Stimulated activated naive B cell treated with anti-CD40 and anti-IgM and Interleukin-4, amounts not matched to agents 10 μg/mL and 1 μg/mL and 100 μg/mL, for 72 hours (primary cell): ENCODE measurements at places on chromosomes 12 and 14.

DNA sequence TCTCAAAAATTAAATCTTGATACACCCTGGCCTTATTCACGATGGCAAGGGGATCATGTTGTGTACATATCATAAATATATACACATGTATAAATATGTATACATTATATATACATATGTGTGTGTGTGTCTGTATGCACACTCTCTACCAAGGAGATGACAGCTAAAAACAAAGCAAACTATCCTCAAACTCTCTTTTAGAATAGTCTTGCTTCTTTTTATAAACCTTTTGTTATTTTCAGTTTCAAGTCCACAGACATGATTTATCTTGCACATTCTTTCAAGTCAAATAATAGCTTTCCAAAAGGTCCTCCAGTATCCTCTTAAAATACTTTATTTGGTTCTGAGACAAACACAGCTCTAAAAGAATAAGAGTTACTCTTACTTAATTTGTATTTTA lies 8.4 kb downstream of the ANO6 start:
- no peak overlapping the region for H3K27ac ChIP-seq
- H3K36me3 ChIP-seq: peaks cover 11% of the 10 kb centered on the region
- DNase-seq: no peak
- no peak overlapping the region for H3K4me3 ChIP-seq
- no peaks in the 10 kb centered on the region for H3K27me3 ChIP-seq

DNA sequence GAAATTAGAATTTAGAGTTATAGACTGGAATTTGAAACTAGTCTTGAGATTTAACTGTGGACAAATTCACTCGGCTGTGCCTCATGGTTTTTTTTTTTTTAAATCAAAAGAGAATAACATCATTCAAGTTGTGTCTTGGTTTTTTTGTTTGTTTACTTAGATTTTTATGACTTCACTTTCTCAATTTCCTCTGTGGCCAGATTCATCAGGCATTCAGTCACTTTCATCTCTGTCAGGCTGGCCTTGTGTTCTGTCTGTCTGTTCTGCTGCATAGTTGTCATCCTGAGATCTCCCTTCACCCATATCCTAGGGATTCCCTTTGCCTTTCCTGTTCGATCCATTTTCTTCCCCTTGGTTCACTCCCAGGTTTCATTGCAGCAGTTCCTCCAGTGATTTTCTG lies 10.0 kb downstream of the MARK3 start:
- no peak for DNase-seq
- no peak overlapping the region for H3K4me3 ChIP-seq
- peaks cover 30% of the 10 kb centered on the region for H3K4me1 ChIP-seq
- no peak overlapping the region for H3K27ac ChIP-seq
- peaks cover 9% of the 10 kb centered on the region for H3K36me3 ChIP-seq

GRCh38 chr14:63431466-63431865 lies 111.7 kb downstream of the PPP2R5E start:
- no peak overlapping the region for H3K4me3 ChIP-seq
- no peaks in the 10 kb centered on the region for H3K27me3 ChIP-seq
- H3K4me1 ChIP-seq: peaks cover 44% of the 10 kb centered on the region
- H3K27ac ChIP-seq: no peak overlapping the region

DNA sequence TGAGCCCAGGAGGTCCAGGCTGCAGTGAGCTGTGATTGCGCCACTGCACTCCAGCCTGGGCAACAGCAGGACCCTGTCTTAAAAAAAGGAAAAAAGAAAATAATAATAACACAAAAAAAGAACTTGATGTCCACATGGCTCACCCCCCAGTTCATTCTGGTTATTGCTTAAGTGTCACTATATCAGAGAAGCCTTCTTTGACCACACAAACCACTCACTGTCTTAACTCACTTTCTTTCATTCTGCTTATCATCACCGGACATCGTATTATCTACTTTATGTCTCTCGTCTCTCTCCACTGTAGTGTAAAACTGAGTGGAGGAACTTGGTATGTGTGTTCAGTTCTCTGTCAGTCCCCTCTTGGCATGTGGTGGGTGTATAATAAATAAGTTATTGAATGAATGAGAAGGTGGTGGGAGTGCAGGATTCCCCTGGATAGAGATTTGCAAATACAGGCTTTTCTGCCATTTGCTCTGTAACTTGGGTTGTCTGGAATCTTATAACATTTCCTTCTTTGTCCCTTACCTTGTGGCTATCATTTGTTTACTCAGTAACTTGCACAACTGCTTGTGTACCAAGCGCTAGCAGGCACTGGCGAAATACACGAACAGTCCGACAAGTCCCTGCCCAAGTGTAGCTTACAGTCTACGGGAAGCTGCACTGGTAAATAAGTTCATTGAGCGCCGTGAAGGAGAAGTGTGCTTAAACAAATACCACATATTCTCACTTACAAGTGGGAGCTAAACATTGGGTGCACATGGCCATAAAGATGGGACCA lies 86.6 kb upstream of the TRAF3 start:
- no peak for DNase-seq
- H3K27me3 ChIP-seq: no peaks in the 10 kb centered on the region
- peaks cover 2% of the 10 kb centered on the region for H3K36me3 ChIP-seq
- H3K27ac ChIP-seq: no peak overlapping the region
- H3K4me1 ChIP-seq: peaks cover 29% of the 10 kb centered on the region

DNA sequence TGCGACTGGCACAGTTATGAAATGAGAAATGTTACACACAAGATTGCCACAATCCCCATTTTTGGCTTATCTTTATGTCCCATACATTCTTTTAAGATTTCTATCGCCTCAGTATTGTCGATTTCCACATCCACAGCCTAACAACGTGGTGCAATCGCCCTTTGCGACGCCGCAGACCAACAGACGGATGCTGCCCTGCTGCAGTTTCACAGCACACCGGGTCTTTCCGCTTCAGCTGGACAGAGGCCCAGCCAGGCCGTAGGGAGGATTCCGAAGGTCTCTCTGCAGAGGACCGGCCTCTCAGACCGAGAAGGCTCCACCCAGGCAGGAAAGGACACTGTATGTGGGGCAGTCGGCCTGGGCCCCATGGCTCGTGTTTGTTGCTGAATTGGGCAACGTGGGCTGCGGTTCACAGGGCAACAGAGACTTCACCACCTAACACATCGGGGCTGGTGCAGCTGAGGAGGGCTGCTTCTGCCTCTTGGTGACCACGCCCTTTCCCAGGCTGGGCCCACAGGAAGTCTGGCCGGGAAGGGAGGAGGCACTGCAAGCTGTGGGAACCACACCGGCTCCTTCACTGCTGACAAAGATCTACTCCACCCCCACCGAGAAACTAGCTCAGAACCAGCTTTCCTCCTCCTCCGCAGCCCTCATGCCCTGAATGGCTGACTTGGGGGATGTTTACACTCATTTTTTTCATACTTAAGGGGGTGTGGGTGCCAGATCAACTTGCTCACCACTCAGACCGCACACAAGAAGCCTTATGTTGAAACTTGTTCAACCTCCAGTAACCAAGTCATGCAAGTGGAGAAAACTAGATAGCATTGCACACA lies 32.9 kb upstream of the MDM1 start:
- peak overlapping the region; percentile 94 for H3K27ac ChIP-seq
- H3K4me3 ChIP-seq: peak overlapping the region; percentile 83
- H3K4me1 ChIP-seq: peaks cover 41% of the 10 kb centered on the region
- DNase-seq: peak; percentile 71
- H3K36me3 ChIP-seq: no peaks in the 10 kb centered on the region
- no peaks in the 10 kb centered on the region for H3K27me3 ChIP-seq

- peaks cover 13% of the 10 kb centered on the region for H3K4me1 ChIP-seq
- H3K4me3 ChIP-seq: no peak overlapping the region
- no peak overlapping the region for H3K27ac ChIP-seq
- H3K36me3 ChIP-seq: no peaks in the 10 kb centered on the region
- no peak for DNase-seq
- H3K27me3 ChIP-seq: peaks cover 31% of the 10 kb centered on the region
Measured at GRCh38 chr14:101082036-101082435, 178.5 kb upstream of the RTL1 start.

GRCh38 chr12:2154050-2154449 lies 101.3 kb downstream of the CACNA1C start:
- no peak overlapping the region for H3K4me3 ChIP-seq

DNA sequence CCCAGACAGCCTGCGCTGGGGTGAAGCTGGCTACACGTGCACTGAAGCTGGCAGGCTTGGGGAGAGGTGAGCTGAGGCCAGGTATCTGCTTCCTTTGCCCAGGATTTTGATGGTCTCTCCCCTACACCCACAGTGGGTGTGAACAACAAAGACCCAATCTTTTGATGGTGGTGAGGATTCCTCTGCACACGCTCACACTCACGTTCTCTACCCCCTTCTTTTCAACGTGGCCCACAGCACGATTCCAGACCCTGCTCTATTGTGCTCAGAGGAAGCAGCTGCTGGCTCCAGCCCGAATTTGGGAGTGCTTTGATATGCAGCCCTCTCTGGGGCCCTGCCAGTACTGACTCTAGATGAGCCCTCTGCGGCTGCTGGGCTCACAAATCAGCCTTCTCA lies 4.9 kb downstream of the CD9 start:
- peaks cover 7% of the 10 kb centered on the region for H3K27me3 ChIP-seq
- no peak overlapping the region for H3K4me3 ChIP-seq
- no peak overlapping the region for H3K27ac ChIP-seq
- H3K36me3 ChIP-seq: peaks cover 16% of the 10 kb centered on the region

DNA sequence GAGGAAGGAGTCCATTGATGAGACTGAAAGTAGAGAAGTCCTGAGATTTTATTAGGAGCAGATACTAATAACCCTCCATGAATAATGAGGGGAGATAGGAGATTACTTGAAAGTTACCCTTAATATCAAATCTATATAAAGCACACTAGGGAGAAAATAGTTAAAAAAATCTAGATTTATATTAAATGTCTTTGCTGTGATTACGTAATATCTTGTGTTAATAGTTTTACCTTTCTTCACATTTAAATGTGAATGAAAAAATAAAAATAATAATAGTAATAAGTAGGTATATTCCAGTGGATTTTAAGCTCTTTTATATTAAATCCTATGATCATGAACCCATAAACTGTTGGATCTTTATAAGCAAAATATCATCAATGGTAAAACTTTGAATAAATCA lies 267.3 kb upstream of the SYT10 start:
- no peak overlapping the region for H3K4me3 ChIP-seq
- H3K36me3 ChIP-seq: no peaks in the 10 kb centered on the region
- DNase-seq: no peak
- no peak overlapping the region for H3K27ac ChIP-seq
- no peaks in the 10 kb centered on the region for H3K27me3 ChIP-seq
